ENCODE measurements at places on chromosomes 16 and 17.
A peak's percentile ranks its signal among the peaks of the same experiment; 100 is the strongest.

DNA sequence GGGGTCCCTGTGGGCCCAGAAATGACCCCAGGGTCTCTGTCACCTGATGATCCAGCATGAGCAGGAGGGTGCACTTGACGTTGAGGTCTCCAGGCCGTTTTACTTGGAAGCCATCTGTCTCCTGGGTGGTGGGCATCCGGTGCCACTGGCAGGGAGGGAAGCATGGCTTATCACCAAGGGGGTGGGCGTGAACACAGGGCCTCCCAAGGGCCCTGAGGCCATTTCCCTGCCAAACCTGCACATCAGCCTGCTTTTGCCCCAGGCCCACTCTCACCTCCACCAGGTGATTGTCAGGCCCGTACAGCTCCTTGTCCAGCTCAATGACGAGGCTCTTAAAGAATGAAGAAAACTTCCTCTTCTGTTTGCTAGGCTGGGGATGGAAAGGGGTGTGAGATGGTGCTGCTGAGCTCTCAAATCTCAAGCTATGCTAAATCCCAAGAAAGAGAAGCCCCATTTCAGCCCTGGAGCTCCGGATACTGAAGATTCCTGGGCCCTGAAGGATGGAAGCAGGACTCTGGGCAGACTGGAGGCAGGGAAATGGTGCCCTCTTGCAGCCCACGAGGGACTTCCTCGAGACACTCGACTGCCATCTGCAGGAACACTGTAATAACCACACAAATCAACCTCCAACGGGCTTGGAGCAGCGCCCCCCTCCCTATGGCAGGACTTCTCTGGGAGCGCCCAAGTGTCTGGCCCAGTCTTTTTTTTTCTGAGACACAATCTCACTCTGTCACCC, 7.1 kb upstream of the FTSJ3 start:
- peak; percentile 54 for DNase-seq

GRCh38 chr16:87317750-87318644, 805 bp upstream of the C16orf95 start:
- no peak for DNase-seq

DNA sequence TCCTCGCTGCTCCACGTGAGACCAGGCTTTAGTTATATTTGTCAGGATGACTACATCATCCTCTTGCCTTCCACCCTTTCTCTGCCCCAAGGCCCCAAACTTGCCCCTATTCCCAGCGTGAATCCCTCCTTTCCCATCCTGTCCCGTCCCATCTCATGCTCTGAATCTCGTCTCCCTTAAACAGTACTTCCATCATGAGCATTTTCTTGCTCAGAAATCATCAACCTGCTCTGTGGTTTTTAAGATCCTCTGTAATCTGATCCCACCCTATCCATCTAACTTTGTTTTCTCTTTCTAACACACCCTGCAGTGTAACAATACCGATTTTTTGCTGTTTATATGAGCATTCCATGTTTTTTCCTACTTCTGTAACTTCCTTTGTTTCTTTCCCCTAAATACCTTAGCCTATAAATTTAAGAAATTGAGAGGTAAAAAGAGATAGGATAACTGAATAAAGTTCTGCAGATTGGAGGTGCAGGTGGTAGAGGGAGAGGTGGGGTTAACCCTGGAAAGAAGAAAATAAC, 39.7 kb downstream of the MRTFB start:
- no peak for DNase-seq

DNA sequence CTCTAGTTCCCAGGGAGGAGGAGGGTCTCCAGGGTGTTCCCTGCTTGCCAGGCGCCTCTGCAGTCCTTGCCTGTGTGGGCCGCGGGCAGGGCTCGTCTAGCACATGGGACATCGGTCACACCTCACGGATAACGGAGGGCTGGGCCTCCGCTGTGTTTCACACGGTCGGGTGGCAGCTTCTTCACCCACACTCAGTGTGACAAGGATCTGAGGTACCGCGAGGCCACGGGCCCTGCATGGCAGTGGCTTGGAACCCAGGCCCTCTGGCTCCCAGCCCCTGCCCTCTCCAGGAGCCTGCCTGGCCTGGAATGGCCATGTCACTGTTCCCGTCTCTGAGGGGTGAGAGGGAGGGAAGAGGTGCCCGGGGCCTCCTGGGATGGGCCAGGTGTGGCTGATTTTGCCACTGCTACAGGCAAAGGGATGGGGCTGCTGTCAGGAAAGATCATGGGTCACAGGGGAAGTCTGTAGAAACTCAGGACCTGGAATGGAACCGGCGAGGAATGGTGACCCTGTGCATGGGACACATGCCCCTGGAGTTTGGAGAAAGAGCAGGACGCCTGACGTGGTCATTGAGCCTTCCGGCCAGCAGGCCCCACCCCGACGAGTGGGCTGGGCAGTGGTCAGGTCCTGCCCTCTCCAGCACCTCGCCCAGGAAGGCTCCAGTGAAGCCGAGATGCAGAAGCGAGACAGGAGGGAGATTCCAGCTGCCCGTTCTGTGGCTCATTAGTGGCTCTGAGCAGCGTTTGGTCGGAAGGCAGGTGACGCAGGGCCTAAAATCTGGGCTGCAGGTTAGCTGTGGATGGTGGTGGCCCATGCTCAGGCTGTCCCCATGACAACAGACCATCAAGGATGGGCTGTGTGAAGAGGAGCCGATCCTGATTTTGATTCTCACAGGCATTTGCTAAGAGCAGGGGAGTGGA, 76.5 kb upstream of the GSE1 start:
- DNase-seq: no peak

GRCh38 chr17:78812855-78813254, 27.8 kb downstream of the USP36 start:
- DNase-seq: no peak

- no peak for DNase-seq
Measured at GRCh38 chr17:16623282-16623681, 30.4 kb downstream of the ZNF624 start.

DNA sequence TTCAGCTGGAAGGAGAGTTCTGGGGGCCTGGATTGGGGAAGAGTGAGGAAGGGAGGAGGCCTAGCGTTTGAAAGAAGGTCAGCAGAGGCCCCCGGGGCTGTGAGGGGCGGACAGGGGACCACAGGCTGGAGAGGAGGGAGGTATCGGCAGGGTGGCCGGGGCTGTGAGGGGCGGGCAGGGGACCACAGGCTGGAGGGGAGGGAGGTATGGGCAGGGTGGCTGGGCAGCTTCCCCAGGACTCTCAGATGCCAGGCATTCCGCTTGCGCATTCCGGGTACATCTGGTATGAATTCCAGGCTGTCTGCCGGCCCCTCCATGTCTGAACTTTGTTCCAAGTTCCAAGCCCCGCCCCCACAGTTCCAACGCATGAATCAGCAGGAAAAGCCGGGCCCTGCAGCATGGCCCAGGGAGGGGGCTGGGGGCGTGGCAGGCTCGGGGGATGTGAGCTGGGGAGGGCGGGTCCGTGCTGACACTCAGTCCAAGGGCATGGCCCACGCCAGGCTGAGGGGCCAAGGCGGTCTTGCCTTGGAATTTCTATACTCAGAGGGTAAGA, 4.3 kb upstream of the TLCD2 start:
- DNase-seq: peak; percentile 92

- DNase-seq: no peak
Measured at GRCh38 chr17:45997624-45998023, 1.4 kb upstream of the STH start.

DNA sequence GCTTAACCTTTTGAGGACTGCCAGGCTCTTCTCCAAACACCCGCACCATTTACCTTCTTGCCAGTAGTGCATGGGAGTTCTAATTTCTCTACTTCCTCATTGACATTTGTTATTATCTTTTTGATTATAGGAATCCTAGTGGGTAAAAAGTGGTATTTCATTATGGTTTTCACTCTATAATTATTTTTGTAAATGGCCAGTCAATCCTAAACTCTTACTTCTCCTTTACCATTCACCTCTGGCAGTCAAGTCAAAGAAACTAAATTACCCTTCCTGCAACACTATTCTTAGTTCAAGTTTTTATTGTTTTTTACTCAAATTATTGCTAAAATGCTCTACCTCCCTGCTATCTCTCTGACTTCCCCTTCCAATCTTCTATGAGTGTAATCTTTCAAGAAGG, 29.8 kb upstream of the ANKFY1 start:
- no peak for DNase-seq

GRCh38 chr17:21379080-21379711, 3.0 kb downstream of the KCNJ12 start:
- no peak for DNase-seq

GRCh38 chr17:19650826-19651225, 2.3 kb downstream of the ALDH3A2 start:
- DNase-seq: no peak

DNA sequence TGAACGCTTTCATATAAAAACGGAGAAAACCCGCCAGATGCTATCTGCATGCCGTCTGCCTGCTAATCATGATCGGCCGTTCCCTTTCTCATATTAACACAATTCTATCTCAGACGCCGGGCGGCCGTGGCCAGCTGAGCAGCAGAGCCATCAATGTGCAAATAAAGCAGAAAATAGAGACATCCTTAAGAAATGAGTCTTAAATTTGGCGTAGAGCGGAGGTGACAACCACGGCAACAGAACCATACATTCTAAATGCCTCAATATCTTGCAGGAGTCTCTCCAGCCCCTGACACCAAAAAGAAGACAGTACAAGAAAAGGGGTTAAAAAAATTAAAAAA, 2.7 kb upstream of the IRX5 start:
- DNase-seq: no peak

- DNase-seq: no peak
Measured at GRCh38 chr17:9401434-9401833, 174.2 kb downstream of the STX8 start.

DNA sequence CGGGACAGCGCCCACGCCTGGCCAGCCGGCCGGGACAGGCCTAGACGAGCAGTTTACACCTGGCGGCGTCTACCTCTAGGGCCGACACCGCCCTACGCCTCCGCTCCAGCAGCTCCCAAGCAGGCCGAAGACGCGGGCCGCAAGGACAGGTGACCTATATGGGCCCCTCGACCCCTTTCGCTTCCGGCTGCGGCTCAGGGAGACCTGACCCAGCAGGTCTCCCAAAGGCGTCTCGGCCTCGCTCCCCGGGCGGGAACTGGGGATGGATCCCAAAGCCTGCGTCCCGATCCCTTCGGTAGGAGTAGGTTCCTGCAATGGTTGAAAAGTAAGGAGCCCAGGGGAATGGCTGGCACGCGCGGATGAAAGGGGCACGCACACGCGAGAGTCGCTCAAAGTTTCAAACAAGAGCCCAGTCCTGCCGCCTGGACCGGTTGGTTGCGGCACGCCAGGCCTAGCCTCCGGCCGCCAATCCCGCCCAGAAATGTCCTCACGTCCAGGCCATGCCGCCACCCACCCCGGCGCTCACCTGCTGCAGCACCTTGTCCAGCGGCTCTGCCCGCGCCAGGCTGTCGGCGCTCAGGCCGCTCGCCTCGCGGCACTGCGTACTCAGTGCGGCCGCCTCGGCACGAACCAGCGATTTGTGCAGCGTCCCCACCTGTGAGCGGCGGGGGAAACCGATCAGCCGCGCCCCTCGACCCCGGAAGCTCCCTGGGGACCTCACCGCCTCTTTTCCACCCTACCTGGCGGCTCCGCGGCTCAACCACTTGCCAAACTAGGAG, 630 bp downstream of the ESRP2 start:
- DNase-seq: no peak

- no peak for DNase-seq
Measured at GRCh38 chr17:7107012-7107754, 7.4 kb downstream of the ASGR2 start.

GRCh38 chr16:54651440-54652195, 279.0 kb upstream of the IRX5 start:
- DNase-seq: peak; percentile 62

DNA sequence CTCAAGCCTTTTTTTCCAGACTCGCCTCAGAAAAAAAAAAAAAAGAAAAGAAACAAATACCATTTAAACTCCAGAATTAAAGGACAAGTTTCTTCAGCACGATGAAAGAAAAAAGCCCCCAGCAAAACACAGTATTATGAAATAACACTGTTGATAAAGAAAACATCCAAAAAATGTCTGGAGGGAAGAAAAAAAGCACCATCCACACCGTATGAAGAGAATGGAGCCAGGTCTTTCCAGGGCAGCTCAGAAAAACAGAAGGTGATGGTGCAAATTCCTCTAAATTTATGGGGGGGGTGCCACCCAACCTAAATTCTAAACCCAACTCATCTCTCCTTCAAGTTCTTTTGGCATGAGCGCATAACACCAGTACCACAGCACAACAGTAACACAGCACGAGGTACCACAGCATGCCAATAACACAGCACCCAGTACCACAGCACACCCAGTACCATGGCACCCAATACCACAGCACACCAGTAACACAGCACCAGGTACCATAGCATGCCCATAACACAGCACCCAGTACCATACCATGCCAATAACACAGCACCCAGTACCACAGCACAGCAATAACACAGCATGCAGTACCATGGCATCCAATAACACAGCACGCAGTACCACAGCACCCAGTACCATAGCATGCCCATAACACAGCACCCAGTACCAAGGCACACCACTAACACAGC, 19.0 kb downstream of the AXIN1 start:
- no peak for DNase-seq

- DNase-seq: no peak
Measured at GRCh38 chr16:66691234-66691633, 5.3 kb downstream of the CMTM4 start.

- no peak for DNase-seq
Measured at GRCh38 chr16:71364133-71364681, 5.7 kb downstream of the CALB2 start.

- DNase-seq: no peak
Measured at GRCh38 chr16:6143020-6143419, 1045.4 kb upstream of the EEF2KMT start.

- no peak for DNase-seq
Measured at GRCh38 chr17:39399791-39400190, 1.6 kb downstream of the FBXL20 start.

DNA sequence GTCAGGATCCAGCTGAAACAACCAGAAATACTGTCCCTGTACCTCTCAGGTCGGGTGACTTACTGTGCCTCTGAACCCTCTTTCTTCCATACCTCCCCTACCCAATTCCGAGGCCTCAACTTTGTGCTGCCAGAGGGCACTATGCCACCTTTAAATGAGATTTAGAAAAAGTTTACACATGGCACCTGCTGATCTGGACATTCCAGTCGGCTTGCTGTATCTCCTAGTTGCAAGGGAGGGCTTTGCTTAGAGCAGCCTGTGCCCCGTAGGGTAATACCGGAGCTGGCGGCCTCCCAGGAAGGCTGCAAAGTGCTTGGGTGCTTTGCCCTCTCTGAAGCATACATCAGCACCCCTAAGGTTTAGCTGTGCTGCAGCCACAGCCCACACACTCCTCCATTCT, 306.0 kb upstream of the RBFOX1 start:
- peak; percentile 54 for DNase-seq

DNA sequence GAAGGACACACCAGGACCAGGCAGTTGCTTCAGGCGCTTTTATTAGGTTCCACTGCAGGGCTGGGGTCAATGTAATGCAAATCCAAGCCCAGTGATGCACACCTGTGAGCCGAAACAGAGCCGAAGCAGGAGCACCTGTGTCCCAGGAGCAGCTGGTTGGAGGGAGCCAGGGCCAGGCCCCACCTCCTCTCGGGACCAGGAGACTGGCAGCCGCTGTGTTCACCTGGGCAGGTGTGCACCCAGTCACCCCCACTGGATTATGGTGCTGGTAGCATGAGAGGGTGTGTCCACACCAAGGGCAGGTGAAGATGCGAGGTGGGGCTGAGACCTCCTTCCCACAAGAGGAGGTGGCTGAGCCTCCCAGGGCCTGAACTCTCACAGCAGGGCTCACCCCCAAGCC, 4.7 kb upstream of the FAAP100 start:
- no peak for DNase-seq
